Motor neuron (in vitro differentiated cells): ENCODE measurements at places on chromosomes 2 and 18. TPM values are rescaled to one million over a fixed set of nuclear protein-coding genes. Genes with fewer than 3 reads are reported as not detected.

NFATC1 gene
- 0.43 and 0.50 TPM in 2 replicates for total RNA-seq

GRCh38 chr2:128733450-128733849 lies 414.8 kb upstream of the HS6ST1 start:
- no peak for ATAC-seq

TRIM54 gene
- total RNA-seq, result 1.00 and 1.5 TPM in 2 replicates

TXNDC2 gene
- total RNA-seq, result 0.44 and 0.76 TPM in 2 replicates

SLC23A3 gene
- 1.2 and 1.5 TPM in 2 replicates for total RNA-seq

FAM117B gene
- 22.0 and 23.8 TPM in 2 replicates for total RNA-seq

DNA sequence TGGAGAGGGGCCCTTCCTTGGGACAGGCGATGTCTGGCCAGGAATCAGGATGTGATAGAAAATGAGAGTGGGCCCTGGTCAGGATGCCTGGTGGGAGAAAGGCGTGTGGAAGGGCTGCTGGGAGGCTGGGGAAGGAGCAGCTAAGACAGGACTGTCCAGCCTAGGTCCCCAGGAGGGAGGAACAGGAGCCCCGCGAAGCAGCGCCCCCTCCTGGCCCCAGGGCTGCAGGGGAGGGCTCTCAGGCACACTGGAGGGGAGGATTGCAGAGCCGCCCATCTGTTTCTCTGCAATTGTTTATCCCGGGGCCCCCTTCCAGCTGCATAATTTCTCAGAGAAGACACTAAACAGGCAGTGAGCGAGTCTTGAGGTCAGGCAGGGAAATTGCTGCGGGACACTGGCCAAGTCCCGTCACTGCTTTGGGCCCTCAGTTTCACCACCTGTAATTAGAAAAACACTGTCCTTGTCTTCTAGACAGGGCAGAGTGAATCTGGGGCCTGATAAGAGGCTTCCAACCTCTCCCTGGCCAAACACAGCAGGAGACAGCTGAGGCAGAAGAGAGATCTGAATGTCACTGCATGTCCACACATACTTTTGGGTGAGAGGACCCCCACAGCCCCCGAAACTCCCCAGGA lies 3.9 kb upstream of the NPPC start:
- ATAC-seq, result no peak

PREB gene
- 34.5 and 38.7 TPM in 2 replicates for total RNA-seq

TBC1D8 gene
- 9.8 and 11.3 TPM in 2 replicates for total RNA-seq

DNA sequence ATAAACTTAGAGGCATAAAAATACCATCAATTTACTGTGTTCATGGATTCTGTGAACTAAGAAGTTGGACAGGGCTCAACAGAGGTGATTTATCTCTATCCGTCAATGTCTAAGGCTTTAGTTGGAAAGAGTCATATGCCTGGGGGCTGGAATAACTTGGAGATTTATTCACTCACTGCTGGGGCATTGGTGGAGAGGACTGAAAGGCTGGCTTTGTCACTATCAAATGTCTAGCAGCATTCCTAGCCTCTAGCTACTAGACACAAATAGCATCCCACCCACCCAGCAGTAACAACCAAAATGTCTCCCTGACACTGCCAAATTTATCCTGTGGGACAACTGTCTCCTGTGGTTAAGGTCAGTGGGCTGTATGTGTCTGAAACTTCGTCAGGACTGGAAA lies 71.0 kb downstream of the EVA1A start:
- no peak for ATAC-seq

- peak; percentile 6 for ATAC-seq
Measured at GRCh38 chr2:200586644-200586975, 796 bp downstream of the AOX1 start.

ABCB11 gene
- 0.05 TPM in 2 replicates for total RNA-seq

- ATAC-seq, result no peak
Measured at GRCh38 chr2:98665677-98666076, 57.3 kb downstream of the UNC50 start.

DNA sequence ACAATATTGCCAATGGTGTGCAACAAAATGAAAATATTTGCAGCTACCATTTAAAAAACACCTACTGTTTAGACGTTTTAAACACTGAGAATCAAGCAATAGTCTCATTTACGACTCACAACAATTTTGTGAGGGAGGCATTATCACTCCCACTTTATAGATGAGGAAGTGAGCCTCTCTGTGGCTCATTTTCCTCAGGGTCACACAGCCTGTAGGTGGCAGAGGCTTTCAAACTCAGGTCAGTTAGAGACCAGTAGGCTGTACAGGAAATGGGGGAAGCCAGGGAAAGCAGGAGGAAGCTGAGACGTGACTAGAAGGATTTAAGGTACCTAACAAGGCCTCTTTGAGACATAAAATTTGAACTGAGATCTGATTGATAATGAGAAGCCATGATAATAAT lies 95.0 kb upstream of the ZNF521 start:
- no peak for ATAC-seq
